ENCODE measurements at places on chromosomes 6 and 20.

- DNase-seq = no peak
These were observed 9.4 kb upstream of the RAB44 start for GRCh38 chr6:36688063-36688738.

- no peak for DNase-seq
These were observed 338.2 kb upstream of the PREP start for GRCh38 chr6:105740946-105741645.

- no peak for DNase-seq
These were observed 39.6 kb downstream of the SLX4IP start for GRCh38 chr20:10474606-10475184.

- DNase-seq = no peak
These were observed 503.7 kb upstream of the JARID2 start for GRCh38 chr6:14742171-14742570.

DNA sequence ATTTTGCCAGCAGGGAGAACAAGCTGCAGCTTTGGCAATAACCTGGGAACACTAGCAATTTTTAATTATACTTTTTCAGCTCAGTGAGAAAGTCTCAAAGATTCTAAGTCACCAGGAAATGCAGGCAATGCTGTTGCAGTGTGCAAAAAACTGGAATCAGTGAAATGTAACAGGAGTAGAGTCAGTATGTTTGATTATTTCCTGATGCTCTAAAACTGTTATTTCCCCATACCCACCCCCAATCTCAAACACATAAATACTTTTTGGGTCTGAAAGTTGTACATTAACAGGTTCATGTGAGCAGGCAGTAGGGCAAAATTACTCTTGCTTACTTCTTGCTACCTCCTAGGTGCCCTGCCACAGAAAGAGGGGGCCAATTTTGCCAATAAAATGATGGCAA lies 65.4 kb upstream of the BEND6 start:
- DNase-seq = no peak

GRCh38 chr6:137677709-137678108 lies 183.5 kb upstream of the OLIG3 start:
- DNase-seq = no peak

DNA sequence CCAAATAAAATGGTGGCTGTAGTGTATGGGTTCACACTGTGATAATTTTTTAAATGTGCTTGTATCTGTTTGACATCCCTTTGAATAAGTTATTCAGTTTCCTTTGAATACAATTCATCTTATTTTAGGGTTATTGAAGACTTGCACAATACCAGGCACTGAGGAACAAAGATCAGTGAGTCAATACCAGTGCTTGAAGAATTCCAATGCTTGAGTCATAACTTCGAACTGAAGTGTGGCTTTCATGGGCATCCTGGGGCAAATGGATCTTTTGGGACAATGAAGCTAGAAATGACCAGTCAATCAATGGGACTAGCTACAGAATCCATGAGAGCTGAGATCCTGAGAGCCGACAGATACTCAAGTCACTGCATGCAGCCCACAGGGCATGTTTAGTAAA lies 349.9 kb upstream of the FLRT3 start:
- DNase-seq = no peak

GRCh38 chr6:125258651-125259353 lies 43.0 kb downstream of the HDDC2 start:
- no peak for DNase-seq

DNA sequence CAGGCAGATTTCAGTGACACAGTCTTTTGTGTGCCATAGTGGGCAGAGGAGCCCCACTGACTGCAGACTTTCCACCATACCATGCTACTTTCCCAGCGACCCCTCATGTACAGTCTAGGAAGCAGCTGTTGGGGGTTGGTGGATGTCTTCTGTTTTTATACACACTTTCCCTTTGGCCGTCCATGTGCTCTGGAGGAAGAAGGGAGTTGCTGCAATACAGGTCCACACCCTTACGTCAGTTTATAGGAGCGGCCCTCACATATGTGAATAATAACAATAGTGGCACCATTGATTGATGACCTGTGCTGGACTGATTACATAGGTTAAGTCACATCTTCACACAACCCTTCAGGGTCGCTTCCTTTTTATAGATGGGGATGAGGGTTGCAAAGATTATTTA lies 17.5 kb upstream of the CCN2 start:
- no peak for DNase-seq

GRCh38 chr6:154993710-154994109 lies 1.4 kb upstream of the TIAM2 start:
- DNase-seq = no peak

- DNase-seq = no peak
These were observed 64.8 kb upstream of the HLA-E start for GRCh38 chr6:30424549-30424948.

DNA sequence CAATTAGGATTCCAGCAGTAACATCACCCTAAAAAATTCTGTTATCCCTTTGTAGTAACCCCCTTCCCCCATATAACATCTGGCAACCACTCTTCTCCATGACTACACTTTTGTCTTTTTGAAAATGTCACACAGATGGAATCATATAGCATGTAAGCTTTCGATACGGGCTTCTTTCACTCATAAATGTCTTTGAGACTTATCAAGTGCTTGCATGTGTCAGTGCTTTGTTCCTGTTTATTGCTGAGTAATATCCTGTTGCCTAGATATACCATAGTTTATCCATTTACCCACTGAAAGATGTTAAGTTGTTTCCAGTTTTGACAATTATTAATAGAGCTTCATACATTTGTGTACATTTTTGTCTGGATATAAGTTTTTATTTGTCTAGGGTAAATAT lies 10.4 kb upstream of the SNPH start:
- no peak for DNase-seq

GRCh38 chr20:44112456-44112855 lies 74.5 kb downstream of the JPH2 start:
- no peak for DNase-seq

DNA sequence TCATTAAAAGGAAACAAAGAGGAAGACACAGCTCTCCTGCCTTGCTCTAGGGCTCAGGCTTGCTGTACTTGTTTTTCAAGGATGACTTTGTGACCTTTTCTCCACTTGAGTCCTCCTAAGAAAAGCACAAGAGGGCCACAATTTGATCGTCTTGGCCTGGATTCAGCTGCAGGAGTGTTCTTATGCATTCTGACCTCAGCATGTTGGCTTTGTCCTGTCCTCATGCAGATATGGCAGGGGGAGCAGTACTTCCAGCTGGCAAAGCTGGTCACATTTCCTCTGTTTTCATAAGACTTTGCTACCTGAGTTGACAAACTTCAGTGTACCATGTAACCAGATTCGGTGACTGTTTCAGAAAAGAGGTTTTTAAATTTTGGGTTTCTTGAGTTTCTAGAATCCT lies 30.8 kb downstream of the KDM1B start:
- DNase-seq = no peak

DNA sequence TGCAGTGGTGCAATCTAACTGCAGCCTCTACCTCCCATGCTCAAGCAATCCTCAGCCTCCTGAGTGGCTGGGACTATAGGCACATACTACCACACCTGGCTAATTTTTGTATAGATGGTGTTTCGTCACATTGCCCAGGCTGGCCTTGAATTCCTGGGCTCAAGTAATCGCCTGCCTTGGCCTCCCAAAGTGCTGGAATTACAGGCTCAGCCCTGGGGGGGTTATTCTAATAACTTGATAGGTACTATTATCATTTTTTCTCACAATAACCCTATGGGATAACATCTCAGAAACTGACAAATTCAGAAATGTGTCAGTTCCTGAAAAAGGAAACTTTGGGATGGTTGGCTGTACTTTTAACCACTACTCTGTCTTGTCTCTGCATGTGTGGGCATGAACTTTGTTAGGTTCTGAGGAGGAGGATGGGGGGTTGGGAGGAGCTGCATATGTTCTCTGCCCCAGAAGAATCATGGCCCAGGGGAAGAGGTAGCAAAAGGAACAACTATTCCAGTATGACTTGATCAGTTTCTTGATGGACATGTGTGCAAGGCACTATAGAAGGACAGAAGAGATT lies 169.9 kb downstream of the CARMIL1 start:
- DNase-seq = no peak

DNA sequence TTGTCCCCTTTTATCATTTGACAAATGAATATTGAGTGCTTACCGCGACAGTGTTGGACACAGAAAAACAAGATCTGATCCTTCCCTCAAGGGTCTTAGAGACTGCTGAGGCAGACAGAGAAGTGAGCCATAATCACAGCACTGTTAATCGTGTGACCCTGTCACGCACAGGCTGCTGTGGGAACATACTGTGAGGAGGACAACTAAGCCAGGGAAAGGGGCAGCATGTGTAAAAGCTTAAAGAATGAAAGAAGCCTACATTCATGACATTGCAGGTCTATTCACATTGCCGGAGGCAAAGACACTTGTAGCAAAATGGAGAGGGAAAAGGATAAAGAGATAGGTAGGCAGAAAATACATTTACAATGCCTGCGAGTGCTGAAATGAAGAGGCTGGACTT lies 32.7 kb downstream of the TRDN start:
- DNase-seq = no peak

GRCh38 chr20:21396599-21397340 lies 556 bp downstream of the NKX2-4 start:
- no peak for DNase-seq

DNA sequence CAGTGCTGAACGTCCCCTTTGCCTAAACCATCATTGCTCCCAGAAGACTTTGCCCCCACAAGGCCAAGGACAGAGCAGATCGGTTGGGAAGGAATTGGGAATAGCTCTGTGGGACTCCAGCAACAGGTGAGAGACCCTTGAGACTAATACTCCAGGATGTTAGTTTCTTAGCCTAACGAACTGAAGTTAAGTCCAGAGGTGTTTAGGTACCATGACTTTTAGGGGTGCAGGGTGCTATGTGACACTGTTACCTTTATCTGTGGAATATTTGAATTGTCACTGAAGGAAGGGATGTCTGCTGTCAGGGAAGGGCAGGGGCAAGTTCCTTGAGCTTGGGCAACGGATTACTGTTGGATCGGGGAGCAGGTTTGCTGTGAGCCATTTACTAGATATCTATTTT lies 1.9 kb downstream of the BLCAP start:
- no peak for DNase-seq

GRCh38 chr6:20577173-20577688 lies 43.0 kb downstream of the CDKAL1 start:
- no peak for DNase-seq

DNA sequence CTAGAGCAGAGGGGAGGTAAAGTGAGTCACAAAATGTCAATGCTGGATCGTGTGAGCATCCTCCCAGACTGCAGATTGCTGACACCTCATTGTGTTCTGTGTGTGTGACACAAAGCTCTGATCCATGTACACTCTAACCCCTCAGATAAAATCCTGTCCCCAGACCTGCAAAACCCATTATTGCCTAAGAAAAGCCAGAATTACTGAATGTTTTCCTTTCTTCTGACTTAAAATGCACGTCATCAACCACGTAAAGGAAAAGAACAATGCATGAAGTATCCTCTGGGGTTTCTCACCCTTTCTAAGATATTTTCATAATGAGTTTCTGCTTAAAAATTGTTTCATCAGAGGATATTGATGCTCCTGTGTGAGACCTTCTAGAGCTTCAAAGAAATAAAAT lies 218.0 kb upstream of the PREP start:
- DNase-seq = no peak

DNA sequence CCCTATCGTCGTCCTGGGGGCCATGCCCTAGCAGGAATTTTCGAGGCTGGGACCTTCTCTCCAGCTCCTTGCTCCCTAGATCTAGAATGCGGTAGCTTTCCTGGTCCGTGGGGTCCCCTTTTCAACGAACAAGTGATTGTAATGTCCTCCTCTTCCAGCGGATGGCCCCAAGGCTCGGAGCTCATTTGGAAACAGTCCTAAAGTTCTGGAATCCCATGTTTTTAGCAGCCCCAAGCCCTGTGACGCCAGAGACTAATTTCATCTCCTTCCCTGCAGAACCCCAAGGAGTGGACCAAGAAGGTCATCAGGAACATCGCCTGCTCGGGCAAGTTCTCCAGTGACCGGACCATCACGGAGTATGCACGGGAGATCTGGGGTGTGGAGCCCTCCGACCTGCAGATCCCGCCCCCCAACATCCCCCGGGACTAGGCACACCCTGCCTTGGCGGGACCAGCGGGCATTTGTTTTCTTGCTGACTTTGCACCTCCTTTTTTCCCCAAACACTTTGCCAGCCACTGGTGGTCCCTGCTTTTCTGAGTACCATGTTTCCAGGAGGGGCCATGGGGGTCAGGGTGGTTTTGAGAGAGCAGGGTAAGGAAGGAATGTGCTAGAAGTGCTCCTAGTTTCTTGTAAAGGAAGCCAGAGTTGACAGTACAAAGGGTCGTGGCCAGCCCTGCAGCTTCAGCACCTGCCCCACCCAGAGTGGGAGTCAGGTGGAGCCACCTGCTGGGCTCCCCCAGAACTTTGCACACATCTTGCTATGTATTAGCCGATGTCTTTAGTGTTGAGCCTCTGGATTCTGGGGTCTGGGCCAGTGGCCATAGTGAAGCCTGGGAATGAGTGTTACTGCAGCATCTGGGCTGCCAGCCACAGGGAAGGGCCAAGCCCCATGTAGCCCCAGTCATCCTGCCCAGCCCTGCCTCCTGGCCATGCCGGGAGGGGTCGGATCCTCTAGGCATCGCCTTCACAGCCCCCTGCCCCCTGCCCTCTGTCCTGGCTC lies 48.5 kb downstream of the PYGB start:
- no peak for DNase-seq

DNA sequence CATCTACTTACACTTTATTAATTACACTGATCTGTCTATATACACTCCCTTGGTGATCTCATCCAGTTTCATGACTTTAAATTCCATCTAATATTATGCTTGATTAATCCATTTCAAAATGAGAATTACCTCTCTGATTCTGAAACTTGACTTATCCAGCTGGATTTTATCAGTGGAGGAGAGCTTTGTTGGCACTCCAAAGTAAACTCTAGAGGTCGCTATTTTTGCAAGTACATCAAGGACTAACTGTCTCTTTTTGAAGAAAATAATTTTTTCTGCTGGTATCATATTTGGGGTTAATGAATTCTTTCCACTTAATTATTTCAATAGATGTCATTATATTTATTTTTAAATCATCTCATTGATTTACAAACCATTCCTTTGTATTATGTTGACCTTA lies 630.3 kb upstream of the MAN1A1 start:
- no peak for DNase-seq

GRCh38 chr6:155254139-155254538 lies 9.7 kb upstream of the CLDN20 start:
- DNase-seq = no peak

- DNase-seq = no peak
These were observed 11.5 kb downstream of the IL22RA2 start for GRCh38 chr6:137161949-137162348.

Data from activated T-helper 9 cell treated with anti-CD3 and anti-CD28 coated beads, Interleukin-2, amount 50 U/mL, for 16 hours (primary cell).